ENCODE measurements at places on chromosomes 1 and 21.

DNA sequence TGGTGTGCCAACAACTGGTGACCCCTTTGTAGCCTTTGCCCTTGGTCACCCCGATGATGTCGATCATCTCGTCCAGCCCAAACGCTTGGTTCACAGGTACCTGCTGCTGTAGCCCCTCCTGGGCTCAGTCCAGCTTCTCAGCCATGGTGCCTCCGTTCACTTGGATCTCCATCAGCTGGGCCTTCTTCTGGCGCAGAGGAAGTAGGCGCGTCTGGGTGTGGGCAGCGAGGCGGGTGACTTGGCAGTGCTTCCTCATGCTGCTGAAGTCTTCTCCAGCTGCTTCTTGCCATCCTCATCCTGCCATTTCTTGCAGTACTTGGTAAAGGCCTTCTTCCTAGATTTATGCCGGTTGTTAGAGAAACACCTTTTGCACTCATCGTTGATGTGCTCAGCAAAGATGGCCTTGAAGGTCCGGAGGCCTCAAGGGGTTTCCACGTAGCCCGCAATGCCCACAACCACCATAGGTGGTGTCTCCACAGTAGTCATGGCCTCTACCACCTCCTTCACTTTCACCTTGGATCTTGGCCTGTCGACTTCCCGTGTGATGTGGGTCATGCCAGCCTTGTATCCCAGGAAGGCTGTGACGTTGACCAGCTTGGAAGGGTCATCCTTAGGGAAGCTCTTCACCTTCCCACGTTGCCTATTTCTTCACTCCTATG, 13.0 kb downstream of the DOP1B start:
- DNase-seq: no peak

GRCh38 chr1:58585581-58586151, 8.6 kb upstream of the TACSTD2 start:
- DNase-seq: no peak

DNA sequence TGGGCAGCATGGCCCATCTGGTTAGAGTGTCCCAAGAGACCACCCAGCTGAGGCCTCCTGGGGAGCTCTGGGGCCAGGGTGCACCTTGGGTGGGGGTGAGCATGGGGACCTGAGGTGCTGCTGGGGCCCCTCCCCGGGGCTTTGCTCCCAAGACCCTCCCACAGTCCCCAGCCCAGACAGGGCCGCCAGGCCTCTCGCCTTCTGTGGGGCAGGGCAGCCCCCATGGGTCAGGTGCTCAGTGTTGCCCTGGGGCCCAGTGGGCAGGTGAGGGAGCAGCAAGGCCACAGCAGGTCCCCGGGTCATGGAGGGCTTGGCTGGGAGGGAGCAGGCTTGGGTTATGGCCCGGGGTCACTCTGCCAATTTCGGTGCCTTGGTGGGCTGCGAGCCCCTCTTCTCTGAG, 24.5 kb upstream of the PEX10 start:
- no peak for DNase-seq

- no peak for DNase-seq
These were observed 49.2 kb downstream of the FH start for GRCh38 chr1:241470361-241470760.

DNA sequence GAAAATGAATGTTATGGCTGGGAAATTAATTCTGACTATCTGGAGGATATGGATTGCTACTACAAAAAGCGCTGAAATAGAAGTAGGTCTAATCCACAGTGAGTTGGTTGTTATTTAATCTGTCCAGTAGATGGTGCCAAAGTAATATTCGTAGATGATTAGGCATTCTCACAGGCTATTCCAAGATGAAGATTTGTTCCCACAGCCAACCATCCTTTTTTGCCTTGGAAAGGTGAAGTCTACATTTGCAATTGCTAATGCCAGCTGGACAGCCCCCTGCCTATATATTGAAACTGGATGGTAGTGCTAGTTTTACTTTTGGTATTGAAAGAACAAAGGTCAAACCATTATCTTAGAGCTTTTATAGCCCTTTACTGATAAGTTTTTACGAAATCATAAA, 43.8 kb downstream of the RBM11 start:
- peak; percentile 55 for DNase-seq

GRCh38 chr1:53587252-53587988, 128.2 kb downstream of the DMRTB1 start:
- no peak for DNase-seq

DNA sequence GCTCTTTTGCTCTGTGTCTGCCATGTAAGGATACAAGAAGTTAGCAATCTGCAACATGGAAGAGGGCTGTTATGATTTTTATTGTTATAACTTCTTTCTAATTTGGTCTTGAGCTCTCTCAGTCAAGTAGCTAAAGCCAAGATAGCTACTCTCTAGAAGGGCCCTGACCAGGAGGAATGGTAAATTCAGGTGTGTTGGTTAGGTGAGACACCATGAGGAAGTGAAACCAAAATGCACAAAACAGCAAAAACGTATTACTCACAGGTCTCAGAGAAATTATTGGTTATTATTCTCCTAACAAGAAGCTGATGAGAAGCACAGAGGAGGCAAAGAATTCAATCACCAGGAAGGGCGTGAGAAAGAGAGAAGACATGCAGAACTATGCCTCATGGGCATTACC, 51.8 kb upstream of the INSL5 start:
- no peak for DNase-seq

GRCh38 chr1:109791495-109792043, 27.8 kb upstream of the EPS8L3 start:
- DNase-seq: no peak

DNA sequence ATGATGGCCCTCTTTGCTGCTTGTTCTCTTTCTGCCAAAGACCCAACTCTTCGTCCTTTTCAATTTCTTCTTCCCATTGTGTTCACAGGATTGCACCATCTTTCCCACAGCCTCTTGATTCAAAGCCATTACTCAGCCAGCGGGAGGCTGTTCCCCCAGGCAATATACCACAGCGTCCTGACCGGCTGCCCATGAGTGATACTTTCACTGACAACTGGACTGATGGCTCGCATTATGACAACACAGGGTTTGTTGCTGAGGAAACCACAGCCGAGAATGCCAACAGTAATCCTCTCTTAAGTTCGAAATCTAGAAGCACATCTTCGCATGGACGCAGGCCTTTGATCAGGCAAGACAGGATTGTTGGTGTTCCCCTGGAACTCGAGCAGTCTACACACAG, 167.4 kb downstream of the LRRC40 start:
- DNase-seq: no peak

DNA sequence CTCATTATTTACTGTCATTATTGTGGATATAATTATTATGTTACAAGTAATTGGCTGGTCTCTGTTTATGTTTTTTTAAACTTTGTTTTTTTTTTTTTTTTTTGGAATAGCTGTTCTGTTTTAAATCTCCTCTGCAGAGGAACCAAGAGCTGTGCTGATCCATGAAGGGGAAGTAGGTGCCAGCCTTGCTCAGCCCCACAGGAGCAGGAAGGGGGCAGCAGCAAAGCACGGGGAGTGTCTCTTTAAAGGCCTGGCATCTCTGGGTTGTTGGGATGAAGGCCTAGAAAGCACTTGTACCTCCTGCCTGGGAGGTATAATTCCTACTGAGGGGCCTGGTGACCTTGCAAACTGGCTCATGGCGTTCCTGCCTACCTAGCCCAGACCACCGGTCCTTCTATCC, 2.5 kb upstream of the GRHL3 start:
- no peak for DNase-seq

GRCh38 chr1:165631342-165632151, 513 bp downstream of the MGST3 start:
- peak; percentile 68 for DNase-seq

DNA sequence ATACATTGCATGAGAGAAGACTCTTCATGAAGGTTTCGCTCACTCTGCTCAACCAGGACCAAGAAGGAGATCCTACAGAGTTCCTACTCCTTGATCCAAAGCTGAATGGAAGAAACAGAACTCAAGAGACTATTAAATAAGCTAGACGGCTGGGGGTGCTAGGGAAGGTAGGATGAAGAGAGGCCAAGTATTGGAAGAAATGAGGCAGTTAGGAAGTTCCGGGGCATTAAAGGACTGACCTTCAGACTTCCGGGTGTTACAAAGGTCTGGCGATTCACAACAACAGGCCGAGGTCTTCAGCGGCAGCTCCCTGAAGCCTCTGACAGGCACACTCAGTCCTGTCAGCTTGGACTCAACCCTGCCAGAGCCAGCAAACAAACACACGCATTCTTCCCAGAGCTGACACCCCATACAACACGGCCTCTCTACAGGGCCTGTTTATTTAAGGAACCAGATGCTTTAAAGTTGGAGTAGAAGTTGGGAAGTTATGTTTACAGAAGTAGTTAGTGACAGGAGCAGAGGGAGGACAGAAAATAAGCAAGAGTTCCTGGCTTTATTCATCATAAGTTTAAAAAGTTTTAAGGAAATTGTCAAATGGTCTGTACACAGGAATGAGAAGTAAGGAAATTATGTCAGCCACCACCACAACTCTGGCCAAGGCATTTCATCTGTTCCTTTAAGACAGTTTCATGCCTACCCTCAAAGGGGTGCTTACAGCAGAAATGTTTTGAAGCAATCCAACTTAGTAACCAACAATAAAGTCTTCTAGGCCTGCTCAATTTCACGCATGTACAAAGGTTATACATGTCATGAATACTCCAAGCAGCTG, 4.7 kb downstream of the SORT1 start:
- no peak for DNase-seq

DNA sequence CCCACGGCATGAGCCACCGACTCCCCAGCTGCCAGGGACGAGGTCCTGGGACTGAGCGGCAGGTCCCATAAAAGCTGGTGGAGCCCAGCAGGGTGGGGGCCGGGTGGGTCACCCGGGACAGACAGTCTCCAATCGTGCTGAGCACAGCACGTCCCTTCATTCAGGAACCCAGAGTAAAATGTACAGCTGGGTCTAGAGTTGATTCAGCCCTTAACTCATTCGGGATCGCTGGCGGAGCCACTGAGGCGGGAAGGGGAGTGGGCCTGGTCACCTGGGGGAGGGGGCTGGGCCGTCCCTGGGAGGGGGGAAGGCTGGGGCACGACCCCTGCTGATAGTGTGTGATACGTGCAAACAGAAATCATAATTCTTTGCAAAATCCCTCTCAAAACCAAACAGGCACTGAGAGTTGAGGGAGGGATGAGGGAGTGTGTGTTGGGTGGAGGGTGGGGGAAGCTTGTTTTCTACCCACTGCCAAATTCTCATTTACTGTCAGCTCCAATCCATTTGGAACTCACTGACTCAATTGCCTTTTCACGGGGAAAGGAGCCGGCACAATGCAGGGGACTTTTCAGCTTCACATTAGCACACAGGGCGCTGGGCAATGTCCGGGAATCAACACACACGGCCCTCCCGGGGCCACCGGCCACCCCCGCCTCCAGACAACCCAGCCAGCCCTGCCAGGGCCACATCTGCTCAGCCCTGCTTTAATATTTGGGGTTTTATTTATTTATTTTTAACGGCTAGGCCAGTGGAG, 13.8 kb downstream of the CASZ1 start:
- DNase-seq: no peak

DNA sequence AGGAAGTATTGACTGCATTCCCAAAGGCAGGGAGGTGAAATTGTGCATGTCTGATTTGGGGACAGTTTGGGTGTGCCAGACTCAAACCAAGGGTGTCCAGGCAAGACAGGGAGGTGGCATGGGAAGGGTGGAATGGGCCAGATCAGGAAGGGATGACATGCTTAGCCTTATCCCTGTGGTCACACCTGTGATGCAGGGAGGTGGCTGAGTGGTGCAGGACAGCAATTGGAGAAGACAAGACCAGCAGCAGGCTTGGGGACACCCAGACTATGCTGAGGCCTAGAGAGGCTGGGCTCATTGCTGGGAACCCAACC, 4.0 kb downstream of the FOXO6 start:
- no peak for DNase-seq
